Prostate gland (tissue), 2 donors: ENCODE measurements at places on chromosomes 16 and 17. TPM values are rescaled to one million over a fixed set of nuclear protein-coding genes. Genes with fewer than 3 reads are reported as not detected.

DNA sequence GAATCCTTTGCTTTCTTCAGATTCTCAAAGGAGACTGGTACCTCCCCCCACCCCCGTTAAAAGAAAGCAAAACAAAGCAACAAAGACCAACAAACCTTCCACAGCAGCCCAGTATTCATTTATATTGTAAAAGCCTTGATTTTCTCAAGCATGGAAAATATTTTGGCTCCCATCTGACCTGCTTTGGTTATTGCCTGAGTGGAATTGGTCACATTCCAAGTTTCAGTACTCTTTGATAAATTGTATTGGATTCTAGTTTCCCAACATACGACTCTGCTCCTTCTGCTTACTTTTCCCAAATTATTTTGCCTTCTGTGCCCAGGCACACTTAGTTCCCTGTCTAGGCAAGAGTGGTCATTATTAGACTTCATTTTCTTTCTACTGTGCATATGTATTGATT, 1.3 kb downstream of the ABCC11 start:
- H3K36me3 ChIP-seq, result no peaks in the 10 kb centered on the region
- H3K4me1 ChIP-seq, result peaks cover 8% of the 10 kb centered on the region
- H3K27me3 ChIP-seq, result no peaks in the 10 kb centered on the region
- H3K4me3 ChIP-seq, result peak overlapping the region; percentile 6
- no peak overlapping the region for H3K27ac ChIP-seq

DNA sequence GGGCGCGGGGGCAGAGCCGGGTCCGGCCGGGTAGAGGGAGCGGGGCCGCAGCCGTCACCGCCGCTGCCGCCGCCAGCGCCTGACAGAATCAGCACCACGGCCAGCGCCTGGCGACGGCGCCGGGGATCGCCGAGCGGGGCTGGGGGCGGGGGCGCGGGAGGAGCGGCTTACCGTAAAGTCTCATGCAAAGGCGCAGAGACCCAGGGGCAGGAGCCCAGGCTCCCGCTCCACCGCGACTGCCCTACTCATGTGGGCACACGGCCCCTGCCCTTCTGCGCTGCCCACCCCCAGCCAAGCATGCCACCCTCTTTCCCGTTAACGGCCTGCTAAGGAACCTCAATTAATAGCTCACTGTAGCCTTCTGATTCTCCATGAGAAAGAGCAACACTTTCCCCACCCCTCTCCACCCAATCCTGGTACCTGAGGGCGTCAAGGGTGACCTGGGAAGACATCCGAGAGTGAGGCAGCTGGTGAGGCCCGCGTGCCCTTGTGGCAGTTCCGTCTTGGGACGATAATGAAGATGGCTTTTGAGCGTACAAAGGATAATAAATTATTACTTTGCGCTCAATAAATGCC, at the start of gene SEZ6:
Gene SEZ6 (minus strand): TSS at position 98 of the 576 bp plus-strand sequence. CDS start 164 bp downstream, outside the sequence.
- H3K27me3 ChIP-seq, result peaks cover 17% of the 10 kb centered on the region
- H3K27ac ChIP-seq, result no peak within 1 kb of the TSS
- H3K4me1 ChIP-seq, result peaks cover 4% of the 10 kb centered on the region

DNA sequence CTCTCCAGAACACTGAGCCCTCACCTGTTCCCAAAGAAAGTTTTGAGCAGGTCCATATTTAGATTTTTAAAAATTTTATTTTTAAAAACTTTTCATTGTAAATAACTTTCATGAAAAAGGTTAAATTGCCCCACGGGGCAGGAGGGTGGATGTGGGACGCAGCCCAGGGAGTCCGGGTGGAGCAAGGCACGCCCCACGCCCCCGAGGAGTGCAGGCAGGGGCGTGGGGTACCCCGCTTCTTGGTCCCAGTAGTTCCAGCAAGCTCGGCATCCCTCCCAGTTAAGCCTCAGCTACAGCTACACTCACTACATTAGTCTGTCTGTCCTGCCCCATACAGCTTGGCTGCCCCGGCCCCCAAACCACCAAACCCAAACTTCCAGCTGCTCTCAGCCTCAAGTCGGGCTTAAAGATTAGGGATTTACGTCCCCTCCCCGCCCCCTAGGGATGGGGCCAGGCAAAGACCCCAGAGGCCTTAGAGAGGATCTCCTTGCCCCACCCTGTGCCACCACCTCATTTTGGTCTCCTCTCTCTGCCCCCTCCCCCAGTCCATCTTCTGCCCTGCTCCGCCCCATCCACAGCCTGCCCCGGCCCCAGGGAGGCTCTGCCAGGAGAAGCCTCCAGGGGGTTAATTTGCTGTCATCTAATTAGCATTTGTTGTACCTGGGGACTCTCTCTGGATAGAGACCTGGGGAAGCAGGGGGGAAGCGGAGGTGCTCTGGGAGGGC, 4.6 kb downstream of the FOXJ1 start:
- H3K27me3 ChIP-seq, result peaks cover 5% of the 10 kb centered on the region
- H3K4me1 ChIP-seq, result no peaks in the 10 kb centered on the region
- no peaks in the 10 kb centered on the region for H3K36me3 ChIP-seq
- H3K4me3 ChIP-seq, result no peak overlapping the region
- DNase-seq, result no peak
- no peak overlapping the region for H3K27ac ChIP-seq

DNA sequence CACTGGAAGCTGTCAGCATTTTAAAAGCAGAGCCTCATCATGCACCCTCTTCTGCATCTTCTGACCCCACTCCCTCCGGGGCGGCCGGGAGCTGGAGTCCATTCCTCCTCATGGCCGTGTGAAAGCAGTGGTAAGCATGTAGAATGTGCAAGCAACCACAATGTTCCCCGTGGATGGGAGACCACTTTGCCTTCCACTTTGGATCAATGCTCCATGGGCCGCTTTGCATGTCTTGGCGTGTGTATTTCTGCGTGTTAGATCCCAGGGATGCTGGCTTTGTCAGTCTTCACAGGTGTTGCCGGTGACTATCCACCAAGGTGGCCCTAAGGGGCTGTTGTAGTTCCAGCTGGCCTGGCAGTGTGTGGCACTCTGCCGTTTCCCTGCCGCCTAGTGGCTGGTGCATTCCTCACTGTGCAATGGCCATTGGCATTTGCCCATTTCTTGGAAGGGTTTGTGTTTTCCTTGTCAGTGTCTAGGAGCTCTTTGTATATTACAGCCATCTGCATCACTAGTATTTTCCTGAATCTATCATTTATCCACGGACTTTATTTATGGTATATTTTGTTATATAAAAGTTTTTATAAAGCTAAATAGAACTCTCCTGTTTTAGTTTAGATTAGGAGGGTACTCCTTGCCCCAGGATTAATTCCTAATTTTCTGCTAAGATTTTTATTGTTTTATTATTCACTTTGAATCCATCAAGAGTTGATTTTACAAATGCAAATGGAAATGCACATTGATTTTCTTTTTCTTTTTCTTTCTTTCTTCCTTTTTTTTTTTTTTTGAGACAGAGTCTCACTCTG, 5.8 kb upstream of the ALDH3A1 start:
- H3K4me3 ChIP-seq, result no peak overlapping the region
- H3K36me3 ChIP-seq, result no peaks in the 10 kb centered on the region
- H3K27ac ChIP-seq, result peak overlapping the region; percentile 3
- DNase-seq, result peak; percentile 73

Gene HSPB9
- 0.18 TPM for total RNA-seq

GRCh38 chr17:58811290-58811689, 55.6 kb downstream of the PPM1E start:
- H3K27ac ChIP-seq, result no peak overlapping the region
- no peaks in the 10 kb centered on the region for H3K27me3 ChIP-seq
- DNase-seq, result no peak
- no peaks in the 10 kb centered on the region for H3K36me3 ChIP-seq
- no peak overlapping the region for H3K4me3 ChIP-seq

DNA sequence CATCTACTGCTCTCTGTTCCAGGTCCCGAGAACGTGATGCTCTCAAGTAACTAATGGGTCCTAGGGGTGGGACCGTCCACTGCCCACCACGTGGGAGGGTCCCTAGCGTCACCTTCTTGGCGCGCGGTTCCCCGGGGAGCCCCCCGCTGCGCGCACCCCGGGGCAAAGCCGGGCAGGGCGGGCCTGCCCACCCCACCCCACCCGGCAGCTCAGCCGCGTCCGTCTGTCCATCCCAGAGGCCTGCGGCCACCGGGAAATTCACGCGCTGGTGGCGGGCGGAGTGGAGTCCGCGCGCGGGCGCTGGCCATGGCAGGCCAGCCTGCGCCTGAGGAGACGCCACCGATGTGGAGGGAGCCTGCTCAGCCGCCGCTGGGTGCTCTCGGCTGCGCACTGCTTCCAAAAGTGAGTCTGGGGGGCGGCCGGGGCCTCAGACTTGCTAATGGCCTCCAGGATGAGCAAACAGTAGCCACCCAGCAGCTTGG, 494 bp downstream of the PRSS41 start:
- no peaks in the 10 kb centered on the region for H3K4me1 ChIP-seq
- no peak overlapping the region for H3K27ac ChIP-seq
- no peak for DNase-seq
- no peaks in the 10 kb centered on the region for H3K27me3 ChIP-seq

Gene WFDC1
- 80.8 TPM for total RNA-seq

GRCh38 chr17:77838748-77839697, 119.5 kb upstream of the TNRC6C start:
- no peaks in the 10 kb centered on the region for H3K36me3 ChIP-seq

- no peaks in the 10 kb centered on the region for H3K36me3 ChIP-seq
- no peaks in the 10 kb centered on the region for H3K27me3 ChIP-seq
- H3K27ac ChIP-seq, result no peak overlapping the region
- H3K4me1 ChIP-seq, result no peaks in the 10 kb centered on the region
- H3K4me3 ChIP-seq, result no peak overlapping the region
Measured at GRCh38 chr17:79534111-79534510, 76.7 kb downstream of the RBFOX3 start.

Gene AOC3
- 57.7 TPM for total RNA-seq

Gene SSTR5
- 1.8 TPM for total RNA-seq

- no peak overlapping the region for H3K4me3 ChIP-seq
- no peak overlapping the region for H3K27ac ChIP-seq
Measured at GRCh38 chr17:43469145-43469544, 14.6 kb upstream of the DHX8 start.

DNA sequence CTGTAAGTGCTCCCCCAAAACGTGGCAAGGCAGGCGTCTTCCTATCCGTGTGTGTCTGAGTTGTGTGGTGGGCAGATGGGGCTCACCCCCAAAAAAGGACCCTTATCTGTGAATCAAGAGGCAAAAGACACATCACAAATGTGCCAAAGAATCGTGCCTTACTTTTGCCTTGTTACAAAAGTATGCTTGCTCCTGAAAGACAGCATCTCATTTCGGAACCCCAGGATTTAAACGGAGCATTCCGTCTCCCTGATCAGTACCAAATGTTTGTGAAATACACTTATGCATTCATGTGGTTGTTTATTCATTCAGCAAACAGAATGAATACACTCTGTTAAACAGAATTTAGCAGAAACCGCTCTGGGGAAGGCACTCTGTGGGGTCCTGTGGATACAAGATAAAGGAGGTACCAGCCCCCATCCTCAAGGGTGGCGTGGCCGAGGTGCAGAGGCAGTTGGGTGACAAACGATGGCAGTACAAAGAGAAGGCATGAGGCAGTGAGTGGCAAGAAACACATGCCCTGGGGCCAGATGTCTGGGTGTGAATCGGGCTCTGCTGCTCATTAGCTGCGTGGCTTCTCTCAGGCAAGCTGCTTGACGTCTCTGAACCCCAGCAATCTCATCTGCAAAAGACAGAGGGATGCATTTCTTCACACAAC, 654 bp downstream of the WFDC1 start:
- no peaks in the 10 kb centered on the region for H3K4me1 ChIP-seq
- no peaks in the 10 kb centered on the region for H3K36me3 ChIP-seq
- no peaks in the 10 kb centered on the region for H3K27me3 ChIP-seq

- no peaks in the 10 kb centered on the region for H3K4me1 ChIP-seq
- no peak overlapping the region for H3K27ac ChIP-seq
- H3K27me3 ChIP-seq, result no peaks in the 10 kb centered on the region
- no peak overlapping the region for H3K4me3 ChIP-seq
- H3K36me3 ChIP-seq, result no peaks in the 10 kb centered on the region
Measured at GRCh38 chr16:56460101-56460500, 8.7 kb downstream of the OGFOD1 start.

- DNase-seq, result no peak
- H3K36me3 ChIP-seq, result no peaks in the 10 kb centered on the region
- H3K27me3 ChIP-seq, result no peaks in the 10 kb centered on the region
- no peak overlapping the region for H3K27ac ChIP-seq
- no peaks in the 10 kb centered on the region for H3K4me1 ChIP-seq
Measured at GRCh38 chr16:58360041-58360634, 32.1 kb upstream of the GINS3 start.

GRCh38 chr17:27511168-27511883, 55.1 kb downstream of the KSR1 start:
- no peak for DNase-seq
- H3K27me3 ChIP-seq, result no peaks in the 10 kb centered on the region
- no peak overlapping the region for H3K4me3 ChIP-seq
- no peaks in the 10 kb centered on the region for H3K4me1 ChIP-seq

GRCh38 chr17:9666461-9667050, 21.2 kb downstream of the USP43 start:
- no peaks in the 10 kb centered on the region for H3K4me1 ChIP-seq
- H3K4me3 ChIP-seq, result no peak overlapping the region
- no peak for DNase-seq
- no peak overlapping the region for H3K27ac ChIP-seq
- H3K27me3 ChIP-seq, result no peaks in the 10 kb centered on the region

Gene MYH3
- total RNA-seq, result 5.9 TPM

Gene TMC8
- 1.2 TPM for total RNA-seq

GRCh38 chr17:56638591-56639051, 45.1 kb downstream of the NOG start:
- H3K36me3 ChIP-seq, result no peaks in the 10 kb centered on the region
- H3K27me3 ChIP-seq, result peaks cover 8% of the 10 kb centered on the region
- H3K4me1 ChIP-seq, result no peaks in the 10 kb centered on the region
- no peak overlapping the region for H3K27ac ChIP-seq

DNA sequence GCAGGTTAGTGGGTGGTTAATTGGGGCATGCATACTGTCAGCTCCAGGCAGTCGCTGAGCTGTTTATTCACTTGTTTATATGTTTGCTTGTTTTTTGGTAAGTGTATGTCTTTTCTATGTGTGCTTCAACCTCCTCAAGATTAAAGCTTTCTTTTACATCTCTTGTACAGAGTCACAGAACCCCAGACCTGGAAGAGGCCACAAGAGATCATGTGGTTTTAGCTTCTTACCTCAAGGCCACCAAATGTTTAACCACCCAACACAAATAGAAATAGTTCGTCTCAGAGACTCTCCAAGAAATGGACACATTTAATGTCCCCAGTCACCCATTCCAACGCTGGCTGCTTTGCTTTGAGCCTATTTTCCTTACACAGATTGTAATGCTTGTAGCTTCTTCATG, 11.8 kb upstream of the TMEM98 start:
- no peaks in the 10 kb centered on the region for H3K4me1 ChIP-seq
- no peak overlapping the region for H3K27ac ChIP-seq
- H3K36me3 ChIP-seq, result no peaks in the 10 kb centered on the region
- no peak for DNase-seq
- no peak overlapping the region for H3K4me3 ChIP-seq
- H3K27me3 ChIP-seq, result no peaks in the 10 kb centered on the region

DNA sequence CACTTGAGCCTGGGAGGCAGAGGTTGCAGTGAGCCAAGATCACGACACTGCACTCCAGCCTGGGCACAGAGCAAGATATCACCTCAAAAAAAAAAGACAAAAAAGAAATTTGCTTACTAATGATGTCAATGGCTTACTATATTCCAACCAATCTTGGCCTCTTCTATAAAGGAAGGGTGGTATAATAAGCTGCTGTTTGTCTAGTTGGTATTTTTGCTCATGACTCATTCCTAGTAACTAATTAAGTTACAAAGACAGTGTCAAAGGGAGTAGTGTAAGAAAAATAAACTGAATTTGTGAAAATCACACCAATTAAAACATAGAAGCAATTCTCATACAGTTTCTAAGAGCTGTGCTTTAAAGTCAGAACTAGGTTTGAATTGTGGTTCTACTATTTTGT, 82.5 kb downstream of the NLK start:
- no peak for DNase-seq
- H3K36me3 ChIP-seq, result no peaks in the 10 kb centered on the region
- no peaks in the 10 kb centered on the region for H3K4me1 ChIP-seq
- H3K4me3 ChIP-seq, result no peak overlapping the region
- H3K27me3 ChIP-seq, result no peaks in the 10 kb centered on the region
